ENCODE measurements at places on chromosomes 7 and 10.

- DNase-seq, result no peak
These were observed 34.2 kb downstream of the TYW1B start for GRCh38 chr7:72793791-72794190.

DNA sequence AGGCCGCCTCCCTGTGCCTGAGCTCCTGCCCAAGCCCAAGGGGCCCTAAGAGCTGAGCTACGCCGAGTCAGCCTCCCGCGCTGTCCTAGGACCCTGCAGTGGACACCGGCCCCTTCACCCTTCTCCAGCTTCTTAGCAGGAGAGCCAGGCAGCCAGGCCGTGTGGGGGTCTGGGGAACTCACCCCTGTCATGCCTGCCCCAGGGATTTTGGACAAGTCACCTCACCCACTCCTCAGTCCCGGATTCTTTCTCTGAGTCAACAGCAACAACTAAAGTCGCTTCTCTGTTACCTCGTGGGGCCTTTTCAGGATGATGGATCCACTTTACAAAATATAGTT lies 79.3 kb downstream of the MKI67 start:
- no peak for DNase-seq

DNA sequence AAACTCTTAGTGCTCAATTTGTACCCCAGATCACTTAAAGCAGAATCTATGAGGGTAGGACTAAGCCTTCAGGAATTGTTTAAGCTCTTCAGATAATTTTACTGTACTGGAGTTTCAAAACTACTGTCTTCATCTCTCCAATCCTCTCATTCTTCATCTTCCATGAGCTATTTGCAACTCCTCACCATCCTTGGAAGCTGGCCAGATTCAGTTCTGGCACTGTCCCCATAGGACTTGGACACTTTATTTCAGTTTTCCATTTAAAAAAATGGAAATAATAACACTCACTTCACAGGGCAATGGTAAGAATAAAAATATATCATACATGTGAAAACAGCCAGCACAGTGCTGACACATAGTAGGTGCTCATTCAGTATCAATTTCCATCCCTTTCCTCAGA lies 74.6 kb downstream of the PPP1R17 start:
- no peak for DNase-seq

DNA sequence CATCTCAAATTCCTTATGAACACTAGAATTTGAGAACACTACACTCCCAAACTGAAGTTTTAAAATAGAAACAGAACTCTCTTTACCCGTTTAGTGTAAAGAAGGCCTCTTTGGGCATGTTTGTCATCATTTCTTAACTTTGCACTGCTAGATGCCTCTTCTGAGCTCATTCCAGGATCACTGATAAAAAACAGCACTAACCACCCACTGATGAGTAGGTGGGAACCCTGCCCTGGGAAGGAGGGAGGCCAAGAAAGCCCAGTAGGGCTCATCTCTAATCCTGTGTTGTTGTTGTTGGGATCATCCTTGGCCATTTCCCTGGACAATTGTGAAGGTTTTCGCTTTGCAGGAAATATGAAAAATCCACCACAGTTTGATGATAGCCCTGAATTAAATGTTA lies 68.2 kb downstream of the CUBN start:
- no peak for DNase-seq

- no peak for DNase-seq
These were observed 139.5 kb downstream of the ACTR3B start for GRCh38 chr7:152899004-152899403.

Measured in NCI-H748 treated with DMSO at 0.1 percent for 48 hours (cell line).